ENCODE measurements at places on chromosomes 7 and 10.

DNA sequence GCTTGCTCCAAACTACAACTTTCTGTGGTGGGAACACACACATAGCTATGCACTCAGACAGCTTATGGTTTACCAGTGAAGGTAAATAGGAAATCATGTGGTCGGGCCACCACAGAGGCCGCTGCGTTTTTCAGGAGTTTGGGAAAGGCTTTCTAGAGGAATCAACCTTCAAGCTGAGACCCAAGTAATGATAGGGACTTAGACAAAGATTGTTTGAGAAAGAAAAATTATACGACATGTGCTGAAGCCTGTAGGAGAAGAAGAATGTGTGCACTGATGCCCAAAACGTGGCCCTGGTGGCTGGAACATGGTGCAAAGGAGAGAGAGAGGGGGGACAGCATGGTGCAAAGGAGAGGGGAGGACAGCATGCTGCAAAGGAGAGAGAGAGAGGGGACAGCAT lies 61.2 kb upstream of the VIPR2 start:
- DNase-seq: no peak

DNA sequence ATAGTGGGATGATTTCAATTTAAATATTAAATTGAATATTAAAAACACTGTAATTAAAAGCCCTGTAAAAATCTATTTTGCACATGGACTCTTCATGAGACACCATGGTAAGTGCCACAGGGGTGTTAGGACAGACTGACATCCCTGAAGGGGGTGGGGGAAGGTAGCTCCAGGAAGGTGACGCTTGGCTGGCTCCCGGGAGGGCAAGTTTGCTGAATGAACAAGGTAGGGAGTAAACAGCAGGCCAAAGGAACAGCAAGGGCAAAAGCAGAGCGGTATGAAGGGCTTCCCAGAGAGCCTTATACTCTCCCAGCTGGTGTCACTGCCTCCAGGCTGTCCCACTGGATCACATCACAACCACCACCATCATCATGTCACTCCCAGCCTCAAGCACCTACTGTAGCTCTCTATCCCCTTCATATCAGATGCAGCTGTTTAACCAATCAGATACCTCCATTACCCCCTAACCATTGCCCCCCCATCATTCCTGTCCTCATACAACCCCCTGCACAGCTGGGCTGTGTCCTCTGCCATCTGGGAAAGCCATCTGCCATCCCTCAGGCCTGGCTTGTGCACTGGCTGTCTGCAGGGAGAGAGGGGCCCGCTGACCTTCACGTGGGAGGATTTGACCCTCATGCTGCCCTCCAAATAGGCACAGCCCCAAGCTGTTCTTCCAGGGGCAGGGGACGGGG lies 19.5 kb downstream of the HSPA12A start:
- DNase-seq: no peak

GRCh38 chr10:92787557-92788152 lies 60.7 kb upstream of the EXOC6 start:
- no peak for DNase-seq

DNA sequence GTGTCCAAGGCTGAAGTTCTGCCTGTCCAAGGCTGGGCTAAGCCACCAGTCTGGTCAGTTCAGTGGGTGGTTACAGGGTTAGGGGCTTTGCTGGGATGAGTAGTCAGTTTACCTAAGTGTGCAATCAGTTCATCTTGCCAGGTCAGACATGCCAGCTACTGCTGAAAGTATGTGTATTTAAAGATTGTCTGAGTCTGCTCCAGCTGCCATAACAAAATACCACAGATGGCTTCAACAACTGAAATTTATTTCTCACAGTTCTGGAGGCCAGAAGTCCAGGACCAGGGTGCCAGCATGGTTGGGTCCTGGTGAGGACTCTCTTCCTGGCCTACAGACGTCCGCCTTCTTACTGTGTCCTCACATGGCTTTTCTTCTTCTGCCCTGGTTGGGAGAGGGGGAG lies 52.4 kb upstream of the TNS3 start:
- DNase-seq: no peak

DNA sequence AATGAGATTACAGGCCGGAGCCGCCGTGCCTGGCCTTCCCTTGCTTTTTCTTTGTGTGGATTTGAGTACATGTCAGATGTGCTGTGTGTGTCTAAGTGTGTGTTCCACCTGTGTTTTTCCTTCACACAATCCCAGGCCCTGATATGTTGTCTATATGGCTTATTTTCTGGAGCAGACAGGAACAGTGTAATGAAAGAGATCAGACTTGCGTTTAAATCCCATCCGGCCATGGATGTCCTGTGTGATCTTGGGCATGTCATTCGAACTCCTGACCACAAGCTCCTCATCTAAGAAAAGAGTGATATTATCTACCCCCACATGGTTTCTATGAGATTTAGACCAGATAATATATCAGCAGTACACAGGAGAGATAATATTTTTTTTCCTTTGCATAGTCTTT lies 37.2 kb downstream of the APBB1IP start:
- DNase-seq: no peak

GRCh38 chr10:3203016-3203811 lies 30.6 kb upstream of the PITRM1 start:
- DNase-seq: no peak

- DNase-seq: no peak
Observed at GRCh38 chr10:35058134-35058533, 32.0 kb downstream of the CUL2 start.

- peak; percentile 18 for DNase-seq
Observed at GRCh38 chr10:10644008-10644646, 373.5 kb upstream of the CELF2 start.

DNA sequence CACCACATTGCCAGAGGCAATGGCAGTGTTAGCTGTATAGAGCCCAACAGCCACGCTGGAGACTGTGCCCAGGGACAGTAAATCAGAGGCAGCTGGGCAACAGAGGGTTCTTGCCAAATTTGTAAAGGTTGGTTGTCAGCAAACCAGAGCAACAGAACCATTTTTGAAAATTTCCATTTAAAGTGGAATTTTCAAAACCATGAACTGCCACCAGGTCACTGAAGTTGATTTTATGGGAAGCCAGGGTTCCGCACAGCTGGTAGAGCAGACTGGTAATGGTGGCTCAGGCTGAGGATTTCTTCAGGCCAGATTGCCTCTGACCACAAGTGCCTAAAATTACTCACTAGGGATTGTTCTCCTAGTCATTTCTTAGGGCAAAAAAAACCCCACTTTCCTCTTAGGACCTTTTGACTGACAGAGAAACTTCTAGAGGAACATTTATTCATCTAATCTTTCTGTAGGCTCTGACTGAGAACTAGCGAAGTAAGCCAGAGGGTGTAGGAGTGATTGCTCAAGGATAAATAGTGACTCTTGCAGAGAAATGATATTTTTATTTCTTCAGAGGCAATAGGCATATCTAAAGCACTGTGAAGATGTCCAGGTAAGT lies 342.4 kb downstream of the BBS9 start:
- no peak for DNase-seq

GRCh38 chr10:54139819-54140428 lies 661.1 kb downstream of the PCDH15 start:
- DNase-seq: no peak

- no peak for DNase-seq
Observed at GRCh38 chr7:78261302-78261701, 462.7 kb downstream of the PHTF2 start.

- DNase-seq: no peak
Observed at GRCh38 chr10:85612378-85612775, 754.2 kb downstream of the GRID1 start.

DNA sequence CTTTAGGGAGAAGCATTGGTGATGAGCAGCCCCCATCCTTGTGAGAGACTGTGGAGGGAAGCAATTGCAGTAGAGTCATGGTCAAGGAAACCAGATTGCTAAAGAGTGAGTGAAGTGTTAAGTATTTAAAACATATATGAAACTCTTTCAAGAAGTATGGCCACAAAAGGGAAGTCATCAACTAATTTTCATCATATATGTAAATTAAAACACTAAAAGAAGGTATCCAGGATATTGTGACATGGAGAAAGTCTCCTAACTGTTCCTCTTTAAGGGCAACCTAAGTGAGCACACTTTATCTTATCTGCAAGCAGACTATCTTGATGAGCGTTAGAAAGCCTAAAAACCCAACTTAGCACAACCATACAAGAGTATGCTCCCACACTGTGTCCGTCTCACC lies 69.7 kb downstream of the CD36 start:
- no peak for DNase-seq

DNA sequence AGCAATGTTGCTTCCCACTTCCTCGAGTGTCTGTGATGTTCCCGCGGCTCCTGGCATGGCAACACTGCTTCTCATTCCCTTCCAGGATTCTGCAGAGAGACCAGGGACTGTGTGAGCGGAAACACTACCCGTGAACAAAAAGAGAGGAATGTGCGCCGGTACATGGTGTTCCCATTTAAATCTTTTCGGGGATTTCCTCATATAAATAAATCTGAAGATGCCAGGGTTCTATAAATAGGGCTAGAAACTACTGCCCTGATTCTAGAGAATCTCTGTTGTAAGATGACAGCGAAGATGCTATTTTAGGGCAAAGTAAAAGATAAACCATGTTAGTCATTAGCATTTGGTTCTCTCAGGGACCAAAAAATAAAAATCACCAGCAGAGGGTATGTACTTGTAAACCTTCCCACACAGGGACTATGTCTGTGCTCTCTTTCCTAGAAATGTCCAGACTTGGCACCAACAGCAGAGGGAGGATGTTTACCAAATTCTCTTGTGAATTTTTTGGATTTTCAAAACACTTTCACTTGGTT lies 92.2 kb upstream of the DDC start:
- DNase-seq: peak; percentile 89

DNA sequence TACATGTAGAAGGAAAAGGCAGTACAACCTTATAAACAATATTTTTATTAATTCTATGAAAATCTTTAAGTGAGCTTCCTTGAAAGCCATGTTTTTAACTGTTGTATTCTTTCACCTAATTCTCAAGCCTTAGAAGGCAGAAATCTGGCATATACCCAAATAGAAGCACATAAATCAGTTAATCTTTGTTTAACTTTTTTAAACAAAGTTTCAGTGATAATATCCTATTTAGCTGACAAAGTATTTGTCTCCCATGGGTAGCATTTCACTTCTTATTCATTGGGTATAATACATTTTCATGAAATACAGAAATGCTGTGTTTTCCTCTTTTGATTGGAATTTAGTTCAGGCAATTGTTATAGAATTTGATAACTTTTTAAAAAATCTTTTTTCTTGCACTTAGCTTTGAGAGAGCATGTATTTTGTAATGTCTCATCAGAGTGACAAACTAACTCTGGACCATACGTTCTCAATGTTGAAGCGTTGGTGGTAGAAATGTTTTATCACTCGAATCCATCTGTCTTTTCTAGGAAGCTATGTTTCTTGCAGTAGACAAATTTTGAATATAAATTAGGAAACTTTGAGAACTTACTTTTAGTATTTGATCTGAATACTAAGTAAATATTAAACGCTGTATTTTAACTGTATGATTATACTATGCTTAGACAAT lies 78.1 kb downstream of the CREM start:
- DNase-seq: no peak

DNA sequence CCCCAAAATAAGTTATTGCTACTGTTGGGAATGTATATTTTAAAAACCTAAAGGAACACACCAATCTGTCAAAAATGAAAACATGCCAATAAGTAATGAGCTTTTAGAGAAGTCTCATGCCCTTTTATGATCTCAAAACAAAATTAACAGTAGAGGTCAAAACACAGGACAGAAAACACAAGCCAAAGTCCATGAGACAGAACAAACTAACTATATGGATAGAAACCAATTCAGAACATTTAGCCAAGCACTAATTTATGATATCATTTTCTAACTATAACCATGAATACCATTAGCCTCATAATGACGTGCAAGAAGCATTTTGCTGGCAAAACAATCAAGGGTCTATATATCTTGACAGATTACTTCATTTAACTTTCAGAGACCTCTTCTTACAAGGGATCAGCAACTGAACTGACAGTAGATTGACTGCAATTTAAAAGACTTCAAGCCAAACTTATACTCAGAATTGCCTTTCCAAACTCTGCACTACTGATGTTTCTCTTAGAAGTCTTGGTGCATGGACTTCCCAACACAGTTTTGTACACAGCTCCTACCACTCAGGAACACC lies 200.9 kb downstream of the DOCK4 start:
- peak; percentile 37 for DNase-seq

DNA sequence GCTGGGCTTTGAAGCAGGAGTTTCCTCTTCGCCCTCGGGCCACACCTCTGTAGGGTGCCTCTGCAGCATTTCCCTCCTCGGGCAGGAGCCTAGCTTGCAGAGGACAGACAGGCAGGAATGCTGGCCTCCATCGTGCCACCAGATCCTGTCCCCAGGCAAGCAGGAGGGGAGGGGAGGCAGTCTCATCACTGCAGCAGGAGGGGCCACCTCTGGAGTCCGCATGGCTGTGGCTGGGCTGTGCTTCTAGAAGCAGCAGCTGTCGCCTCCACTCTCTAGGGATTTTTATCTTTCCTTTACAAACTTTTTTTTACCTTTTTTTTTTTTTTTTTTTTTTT lies 181.4 kb downstream of the CUX1 start:
- peak; percentile 54 for DNase-seq

- DNase-seq: no peak
Observed at GRCh38 chr10:77363210-77363609, 274.4 kb downstream of the KCNMA1 start.

DNA sequence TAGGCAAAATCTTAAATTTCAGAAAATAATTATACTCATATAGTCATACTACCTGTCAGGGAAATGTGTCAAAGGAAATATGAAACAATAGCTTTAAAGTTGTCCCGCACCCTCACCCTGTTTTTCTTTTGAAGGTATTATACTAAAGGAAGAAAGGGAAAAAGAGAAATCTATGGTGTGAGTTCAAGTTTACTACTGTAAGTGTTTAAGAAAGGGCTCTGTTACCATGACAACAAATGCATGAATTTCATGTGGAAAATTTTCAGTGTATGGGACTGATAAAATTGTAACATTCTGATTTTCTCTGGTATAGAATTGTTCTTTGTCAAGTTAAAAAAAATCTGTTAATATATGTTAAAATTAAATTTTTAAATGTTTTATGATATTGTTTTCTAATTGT lies 229.8 kb downstream of the ADK start:
- peak; percentile 15 for DNase-seq

DNA sequence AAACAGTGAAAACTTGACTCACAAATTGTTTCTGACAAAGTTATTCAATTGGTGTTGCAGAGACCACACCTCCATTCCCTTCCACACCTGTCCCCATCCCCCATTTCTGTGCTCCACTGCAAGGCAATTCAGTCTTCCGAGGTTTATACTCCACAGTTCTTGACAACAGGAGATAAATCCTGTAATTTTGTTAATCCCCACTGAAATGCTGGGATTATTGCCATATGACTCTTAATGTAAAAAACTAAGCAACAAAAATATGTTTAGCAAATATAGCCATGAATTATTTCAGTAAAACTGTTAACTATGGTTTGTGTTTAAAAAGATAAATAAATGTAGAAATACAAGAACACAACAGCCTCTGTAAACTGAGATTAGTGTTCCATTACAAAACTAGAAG lies 170.1 kb upstream of the SEMA3D start:
- peak; percentile 89 for DNase-seq

GRCh38 chr10:100970914-100971811 lies 1.9 kb downstream of the SEMA4G start:
- DNase-seq: no peak

Data from muscle of leg (tissue), 16 donors.